ENCODE measurements at places on chromosomes 6 and 20. TPM values are rescaled to one million over a fixed set of nuclear protein-coding genes. Genes with fewer than 3 reads are reported as not detected.

KIZ gene
- polyA plus RNA-seq = 17.3 TPM

VWA7 gene
- polyA plus RNA-seq = 10.2 TPM

IYD gene
- 6.0 TPM for polyA plus RNA-seq

POU5F1 gene
- 7.9 TPM for polyA plus RNA-seq

BANF2 gene
- polyA plus RNA-seq = not detected

DNA sequence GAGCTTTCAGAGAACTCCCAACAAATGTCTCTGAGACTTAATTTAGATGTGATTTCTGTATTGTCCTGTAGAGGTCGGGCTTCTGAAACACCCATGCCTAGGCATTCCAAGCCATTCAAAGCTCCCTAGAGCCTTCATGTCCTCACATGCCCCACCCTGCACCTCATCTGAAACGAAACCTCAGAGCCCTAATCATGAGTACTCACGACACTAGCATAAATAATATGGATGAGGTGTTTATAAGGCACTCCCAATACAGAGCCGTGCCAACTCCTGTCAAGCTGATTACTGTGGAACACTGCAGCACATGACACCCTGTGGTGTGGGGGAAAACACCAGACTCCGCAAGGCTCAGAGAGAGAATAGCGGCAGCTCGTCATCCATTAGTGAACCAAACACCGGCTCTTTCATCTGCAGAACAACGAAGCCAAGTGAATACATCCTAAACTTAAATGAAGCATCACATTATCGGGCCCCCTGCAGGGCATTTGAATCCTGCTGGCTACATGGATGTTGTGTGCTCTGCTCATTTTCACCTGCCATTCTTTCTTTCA, 83.8 kb downstream of the FNDC1 start:
- DNase-seq = no peak

GRCh38 chr6:35674594-35674993, 14.1 kb downstream of the FKBP5 start:
- no peak for DNase-seq

DNA sequence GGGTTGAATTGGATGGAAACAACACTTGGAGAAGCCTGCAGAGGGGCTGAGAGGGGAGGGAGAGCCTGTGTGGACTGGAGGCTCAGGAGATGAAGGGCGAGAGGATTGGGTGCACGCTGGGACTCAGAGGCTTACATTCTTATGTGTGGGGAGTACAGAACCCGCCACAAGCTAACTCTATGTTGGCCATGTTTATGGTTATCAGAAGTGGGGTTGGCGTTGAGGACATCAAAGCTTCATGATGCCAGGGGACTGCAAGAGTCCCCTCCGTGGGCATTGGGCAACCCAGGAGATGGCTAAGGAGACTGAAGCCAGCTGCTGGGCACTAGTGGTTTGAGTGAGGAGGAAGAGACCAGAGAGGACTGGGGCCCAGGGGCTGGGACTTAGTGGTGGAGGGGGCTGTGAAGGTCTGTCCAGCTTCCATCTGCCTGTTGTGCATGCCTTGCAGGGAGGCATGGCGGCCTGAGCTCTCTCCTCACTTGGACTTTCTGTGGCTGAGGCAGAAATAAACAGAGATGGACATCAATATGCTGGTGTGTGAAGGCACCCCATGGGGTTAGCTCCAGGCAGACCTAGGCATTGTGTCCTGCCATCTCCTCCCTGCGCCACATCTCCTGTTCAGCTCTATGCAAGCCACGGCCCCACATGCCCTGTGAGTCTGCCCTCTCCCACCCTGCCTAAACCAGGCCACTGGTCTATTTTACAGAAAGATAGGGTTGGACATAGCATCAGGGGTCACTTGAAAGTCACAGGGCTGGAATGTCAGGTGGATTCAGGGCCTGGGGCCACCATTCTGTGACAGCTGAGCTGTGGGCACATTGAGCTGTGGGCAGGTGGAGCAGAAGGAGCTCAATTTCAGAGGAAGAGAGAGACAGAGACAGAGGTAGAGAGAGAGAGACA, 61.6 kb downstream of the PHACTR3 start:
- no peak for DNase-seq

GRCh38 chr6:115358616-115359015, 702.1 kb downstream of the FRK start:
- no peak for DNase-seq

DNA sequence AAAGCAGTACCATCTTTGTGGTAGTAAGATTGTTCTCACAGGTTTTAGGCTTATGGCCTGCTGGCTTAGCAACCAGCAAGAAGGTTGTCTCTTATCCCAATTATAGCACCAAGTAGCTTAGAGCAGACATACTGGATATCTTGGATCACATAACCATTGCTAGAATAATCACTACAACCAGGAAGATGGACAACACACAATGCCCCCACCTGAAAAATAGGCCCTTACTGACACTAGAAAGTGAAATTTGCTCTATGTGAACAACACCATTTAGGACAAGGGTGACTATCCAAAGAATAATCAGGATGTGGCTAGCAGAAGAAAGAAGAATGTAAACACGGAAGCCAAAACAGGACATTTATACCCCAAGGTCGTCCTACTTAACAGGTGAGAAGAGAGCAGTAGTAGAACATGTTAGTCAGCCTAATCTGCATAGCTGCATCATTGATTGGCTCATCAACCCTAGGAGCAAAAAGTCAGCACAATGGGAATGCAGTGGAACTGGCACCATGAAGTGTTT, 172.7 kb upstream of the MARCKS start:
- DNase-seq = no peak

DNA sequence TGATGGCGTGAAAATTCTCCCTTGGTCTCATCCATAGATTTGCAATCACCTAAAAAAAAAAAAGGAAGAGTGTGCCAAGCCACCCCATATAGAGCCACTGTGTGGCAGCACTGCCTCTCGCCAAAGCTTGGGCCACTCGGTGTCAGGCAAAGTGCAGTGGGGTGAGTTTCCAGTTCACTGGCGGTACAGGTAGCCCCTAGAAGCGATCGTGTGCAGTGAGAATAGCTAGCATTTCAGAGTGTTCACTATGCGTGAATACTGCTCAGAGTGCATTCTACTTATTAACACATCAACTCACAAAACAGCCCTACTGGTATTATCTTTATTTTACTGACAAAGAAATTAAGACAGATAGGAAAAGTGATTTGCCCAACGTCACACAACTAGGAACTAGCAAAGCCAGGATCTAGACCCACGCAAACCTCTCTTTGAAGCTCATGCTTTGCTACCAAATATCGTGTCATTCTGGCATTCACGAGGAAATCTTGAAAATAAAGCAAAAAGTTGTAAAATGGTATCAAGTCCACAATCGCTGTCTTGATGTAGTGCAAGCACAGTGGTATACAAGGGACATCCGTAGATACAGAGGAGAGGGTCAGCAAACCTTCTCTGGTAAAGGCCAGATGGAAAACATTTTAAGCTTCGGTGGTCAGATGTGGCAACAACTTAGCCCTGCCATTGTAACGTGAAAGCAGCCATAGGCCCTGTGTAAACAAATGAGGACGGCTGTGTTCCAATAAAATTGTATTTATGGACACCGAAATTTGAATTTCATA, 10.4 kb upstream of the GCNT2 start:
- DNase-seq = no peak

GRCh38 chr6:170462366-170463020, 90.6 kb downstream of the PSMB1 start:
- no peak for DNase-seq

DNA sequence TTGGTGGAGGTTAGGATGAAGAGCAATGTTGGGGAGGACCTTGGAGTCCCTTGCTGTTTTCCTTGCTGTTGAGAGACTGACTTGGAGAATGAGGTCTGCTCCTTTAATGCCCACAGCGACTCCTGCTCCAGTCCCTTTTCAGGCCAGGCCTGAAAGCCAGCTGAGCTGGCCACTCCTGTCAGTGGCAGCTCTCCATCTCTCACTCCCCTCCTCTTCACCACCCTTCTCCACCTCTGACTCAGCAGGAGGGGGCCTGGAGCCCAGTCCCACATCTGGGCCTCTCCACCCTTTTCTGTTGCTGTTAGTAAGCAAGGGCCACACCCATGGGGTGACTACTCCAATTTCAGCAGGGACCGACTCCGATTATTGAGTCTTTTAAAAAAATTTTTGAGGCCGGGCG, 2.2 kb downstream of the SNX21 start:
- DNase-seq = no peak

DNA sequence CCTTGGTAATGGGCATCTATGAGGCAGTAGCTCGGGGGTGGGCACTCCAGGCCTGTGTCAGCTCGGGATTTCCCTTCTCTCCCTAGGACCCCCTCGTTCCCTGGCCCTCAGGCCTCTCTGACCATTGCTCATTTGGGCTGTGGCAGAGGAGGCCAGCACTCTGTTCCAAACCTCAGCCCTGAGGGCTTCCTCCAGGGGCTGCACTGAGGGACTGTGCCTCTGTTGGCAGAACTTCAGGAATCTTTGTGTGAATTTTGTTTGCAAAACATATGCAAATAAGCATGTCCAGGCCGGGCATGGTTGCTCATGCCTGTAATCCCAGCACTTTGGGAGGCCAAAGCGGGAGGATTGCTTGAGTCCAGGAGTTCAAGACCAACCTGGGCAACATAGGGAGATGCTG, 11.0 kb downstream of the PACSIN1 start:
- DNase-seq = no peak

- no peak for DNase-seq
Observed at GRCh38 chr6:161727083-161727833, 453.4 kb upstream of the AGPAT4 start.
